ENCODE measurements at places on chromosomes 1 and 21.

GRCh38 chr1:187696073-187696472, 867.3 kb downstream of the PLA2G4A start:
- no peak for DNase-seq

DNA sequence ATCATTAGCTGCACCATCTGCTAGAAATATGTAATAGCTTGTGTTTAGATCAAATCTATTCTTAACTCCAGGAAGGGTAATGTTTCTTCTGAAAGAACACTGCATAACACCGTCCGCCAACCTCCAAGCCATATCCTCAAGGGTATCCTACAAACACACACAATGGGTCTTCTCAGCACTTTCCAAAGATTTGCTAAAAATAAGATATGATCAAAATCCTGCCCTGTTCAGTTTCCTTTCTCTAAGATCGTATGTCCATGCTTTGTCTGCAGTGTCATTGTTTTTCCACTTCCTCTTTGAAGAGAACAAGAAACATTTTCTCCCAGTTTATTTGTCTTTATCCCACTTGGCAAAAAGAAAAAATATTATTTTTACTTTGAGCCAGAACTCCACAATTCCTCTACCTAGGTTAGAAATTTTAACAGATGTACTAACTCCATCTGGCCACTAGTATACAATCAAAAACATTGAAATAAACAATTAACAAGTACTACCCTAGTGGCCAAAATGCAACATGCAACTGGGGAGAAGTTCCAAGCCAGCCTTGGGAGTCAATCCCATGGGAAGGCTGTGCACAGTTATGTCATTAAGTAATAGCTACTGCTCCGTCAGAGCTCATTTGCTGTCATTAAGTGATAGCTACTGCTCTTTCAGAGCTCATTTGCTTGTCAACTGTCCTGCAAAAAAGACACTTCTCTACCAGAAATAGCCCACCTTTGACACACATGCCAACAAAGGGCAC, 37.8 kb downstream of the FRRS1 start:
- peak; percentile 28 for DNase-seq

DNA sequence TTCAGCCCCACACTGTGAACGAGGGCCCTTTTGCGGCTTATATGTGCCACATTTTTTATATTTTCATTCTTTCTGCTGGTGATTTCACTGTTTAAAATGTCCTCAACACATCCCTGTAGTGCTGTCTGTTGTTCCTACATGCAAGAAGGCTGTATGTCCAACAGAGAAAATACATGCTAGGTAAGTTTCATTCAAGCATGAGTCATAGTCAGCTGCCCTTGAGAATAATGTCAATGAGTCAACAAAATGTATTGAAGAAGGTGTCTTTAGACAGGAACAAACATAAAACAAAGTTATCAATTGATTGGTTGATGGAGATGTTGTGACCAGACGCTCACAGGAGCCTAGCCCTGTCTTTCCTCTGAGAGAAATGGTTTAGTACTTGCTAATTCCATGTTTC, 553.4 kb downstream of the PLPP3 start:
- DNase-seq: no peak

DNA sequence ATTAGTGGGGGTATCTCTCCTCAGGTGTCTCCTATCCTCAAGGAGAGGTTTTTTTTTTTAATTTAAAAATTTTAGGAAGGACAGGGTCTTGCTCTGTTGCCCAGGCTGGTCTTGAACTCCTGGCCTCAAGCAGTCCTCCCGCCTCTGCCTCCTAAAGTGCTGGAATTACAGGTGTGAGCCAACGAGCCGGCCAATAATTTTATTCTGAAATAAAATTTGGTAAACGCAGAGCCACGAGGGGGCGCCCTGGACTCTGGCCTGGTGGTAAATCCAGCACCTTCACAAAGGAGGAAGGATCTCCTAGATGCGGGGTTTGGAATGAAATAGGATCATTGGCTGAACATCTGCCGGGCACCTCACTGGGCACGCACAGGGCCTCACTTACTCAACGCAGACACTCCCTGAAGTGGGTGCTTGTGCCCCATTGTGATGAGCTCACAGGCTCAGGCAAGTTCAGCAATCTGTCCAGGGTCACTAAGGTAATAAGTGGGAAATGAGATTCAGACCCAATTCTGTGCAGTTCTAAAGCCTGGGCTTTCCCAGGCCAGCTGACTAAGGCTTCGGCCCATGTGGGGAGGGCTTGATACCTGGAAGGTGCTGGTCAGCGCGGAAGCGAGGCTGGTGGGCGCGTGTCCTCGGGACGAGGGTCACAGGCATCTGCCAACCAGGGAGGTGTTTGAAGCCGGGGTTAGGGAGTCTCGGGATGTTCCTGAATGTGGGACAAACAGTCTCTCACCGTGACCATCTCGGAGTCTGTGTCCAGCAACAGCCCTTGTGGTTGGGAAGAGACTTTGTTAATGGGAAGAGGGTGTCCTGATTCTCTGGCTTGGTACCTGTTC, 32.7 kb upstream of the ETV3 start:
- DNase-seq: peak; percentile 88

DNA sequence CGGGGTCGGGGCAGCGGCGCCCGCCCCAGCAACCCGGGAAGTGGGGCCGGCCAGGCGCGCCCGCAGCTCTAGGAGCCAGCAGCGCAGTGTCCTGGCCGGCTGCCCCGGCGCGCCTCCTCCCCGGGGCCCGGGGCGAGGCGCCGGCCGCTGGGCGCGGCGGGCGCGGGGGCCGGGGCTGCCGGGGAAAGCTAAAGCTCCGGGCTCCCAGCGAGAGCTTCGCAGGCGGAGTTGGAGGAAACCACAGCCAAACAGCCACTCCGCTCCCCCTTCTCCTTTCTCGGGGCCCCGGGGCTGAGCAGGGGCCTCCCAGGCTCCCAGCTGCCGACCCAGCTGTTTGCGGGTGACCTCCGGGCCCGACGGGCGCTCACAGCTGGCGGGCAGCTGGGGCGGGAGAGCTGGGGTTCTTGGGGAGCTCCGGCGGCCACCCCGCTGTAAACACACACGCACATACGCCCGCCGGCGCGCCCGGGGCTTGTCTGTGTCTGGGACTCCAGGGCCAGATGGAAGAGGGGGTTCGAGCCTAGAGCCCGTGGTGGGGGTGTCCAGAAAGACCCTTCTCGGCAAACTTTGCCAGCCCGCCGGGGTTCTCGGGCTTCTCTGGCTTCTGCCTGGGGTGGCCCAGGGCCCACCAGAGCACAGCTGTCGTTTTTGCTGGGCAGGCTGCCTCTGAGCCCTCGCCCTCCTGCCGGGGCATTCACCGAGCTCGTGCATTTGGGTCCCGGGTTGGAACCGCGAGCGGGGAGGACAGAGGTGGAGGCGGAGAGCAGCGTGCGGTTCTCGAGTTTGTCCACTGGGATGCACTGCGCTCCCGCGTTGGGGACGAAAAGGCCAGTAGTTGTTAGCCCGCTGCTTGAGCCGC, 1.5 kb downstream of the AJAP1 start:
- DNase-seq: peak; percentile 88

DNA sequence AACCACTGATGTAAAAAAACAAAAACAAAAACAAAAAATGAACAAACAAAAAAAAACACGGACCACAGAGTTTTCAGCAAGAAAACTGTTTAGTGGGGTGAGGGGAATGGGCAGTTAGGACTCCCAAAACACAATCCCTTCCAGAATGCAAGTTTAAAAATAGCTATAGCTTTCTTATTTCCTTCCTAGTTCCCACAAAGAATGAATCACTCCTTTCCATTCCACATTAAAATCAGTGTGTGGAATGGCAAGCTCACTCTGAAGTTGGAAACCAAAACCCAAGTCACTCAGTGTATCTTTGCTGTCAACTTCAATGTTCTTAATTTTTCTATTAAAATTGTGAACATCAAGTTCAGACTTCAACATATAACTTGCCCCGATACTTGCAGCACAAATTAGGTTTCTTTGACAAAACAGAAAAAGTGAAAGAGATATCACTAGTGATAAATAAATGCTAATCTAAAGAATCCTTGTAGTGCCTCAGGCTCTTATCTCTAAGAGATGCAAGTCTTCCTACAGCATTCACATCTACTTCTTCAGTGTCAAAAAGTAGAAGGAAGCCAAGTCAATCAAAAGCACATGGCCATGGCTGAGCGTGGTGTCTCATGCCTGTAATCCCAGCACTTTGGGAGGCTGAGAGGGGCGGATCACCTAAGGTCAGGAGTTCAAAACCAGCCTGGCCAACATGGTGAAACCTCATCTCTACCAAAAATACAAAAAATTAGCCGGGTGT, 45.5 kb downstream of the TOR3A start:
- no peak for DNase-seq

GRCh38 chr1:27203946-27204345, 30.5 kb upstream of the WDTC1 start:
- DNase-seq: no peak

GRCh38 chr1:180235077-180235501, 5.0 kb downstream of the LHX4 start:
- peak; percentile 62 for DNase-seq

GRCh38 chr1:79188337-79188736, 181.8 kb upstream of the ADGRL4 start:
- no peak for DNase-seq

GRCh38 chr1:8427493-8427892, 109.6 kb downstream of the SLC45A1 start:
- DNase-seq: no peak
